Activated naive CD8-positive, alpha-beta T cell treated with anti-CD3 and anti-CD28 coated beads, Interleukin-2, amount 10 ng/mL, durations not matched to agents 7 days and 5 days (primary cell): ENCODE measurements at places on chromosomes 7 and 10. TPM values are rescaled to one million over a fixed set of nuclear protein-coding genes. Genes with fewer than 3 reads are reported as not detected.

ZCCHC24 gene
- 2.4 TPM for total RNA-seq

ST8SIA6 gene
- 0.61 TPM for total RNA-seq

TAS2R4 gene
- 1.9 TPM for total RNA-seq

DDC gene
- not detected for total RNA-seq

EXOSC1 gene
- total RNA-seq = 47.9 TPM

SAP25 gene
- total RNA-seq = 57.6 TPM

GJD4 gene
- not detected for total RNA-seq

CPXM2 gene
- total RNA-seq = not detected

CCL24 gene
- total RNA-seq = not detected

PRKAR2B gene
- 1.4 TPM for total RNA-seq

FLNC gene
- total RNA-seq = not detected

CPN1 gene
- not detected for total RNA-seq

PPP1R3C gene
- not detected for total RNA-seq

NOS3 gene
- 15.8 TPM for total RNA-seq

KLF14 gene
- not detected for total RNA-seq

GRM3 gene
- total RNA-seq = not detected

SRGN gene
- 162 TPM for total RNA-seq

SNCG gene
- not detected for total RNA-seq

NPC1L1 gene
- total RNA-seq = 0.11 TPM

PPP1R17 gene
- total RNA-seq = not detected

NT5C3A gene
- 63.3 TPM for total RNA-seq

RBM33 gene
- total RNA-seq = 119 TPM

SFRP5 gene
- 0.22 TPM for total RNA-seq

LRRC4 gene
- total RNA-seq = 0.11 TPM

REPIN1 gene
- total RNA-seq = 53.4 TPM

CH25H gene
- not detected for total RNA-seq

MOGAT3 gene
- not detected for total RNA-seq

CLEC2L gene
- not detected for total RNA-seq

CYP2C19 gene
- total RNA-seq = not detected

RNF32 gene
- 0.97 TPM for total RNA-seq

VWA2 gene
- total RNA-seq = not detected

ODAD2 gene
- total RNA-seq = not detected
